ENCODE measurements at places on chromosomes 5 and 9.

GRCh38 chr5:90142541-90142940 lies 267.0 kb downstream of the CETN3 start:
- DNase-seq, result no peak

- DNase-seq, result no peak
Observed at GRCh38 chr5:31585895-31586270, 53.0 kb upstream of the PDZD2 start.

DNA sequence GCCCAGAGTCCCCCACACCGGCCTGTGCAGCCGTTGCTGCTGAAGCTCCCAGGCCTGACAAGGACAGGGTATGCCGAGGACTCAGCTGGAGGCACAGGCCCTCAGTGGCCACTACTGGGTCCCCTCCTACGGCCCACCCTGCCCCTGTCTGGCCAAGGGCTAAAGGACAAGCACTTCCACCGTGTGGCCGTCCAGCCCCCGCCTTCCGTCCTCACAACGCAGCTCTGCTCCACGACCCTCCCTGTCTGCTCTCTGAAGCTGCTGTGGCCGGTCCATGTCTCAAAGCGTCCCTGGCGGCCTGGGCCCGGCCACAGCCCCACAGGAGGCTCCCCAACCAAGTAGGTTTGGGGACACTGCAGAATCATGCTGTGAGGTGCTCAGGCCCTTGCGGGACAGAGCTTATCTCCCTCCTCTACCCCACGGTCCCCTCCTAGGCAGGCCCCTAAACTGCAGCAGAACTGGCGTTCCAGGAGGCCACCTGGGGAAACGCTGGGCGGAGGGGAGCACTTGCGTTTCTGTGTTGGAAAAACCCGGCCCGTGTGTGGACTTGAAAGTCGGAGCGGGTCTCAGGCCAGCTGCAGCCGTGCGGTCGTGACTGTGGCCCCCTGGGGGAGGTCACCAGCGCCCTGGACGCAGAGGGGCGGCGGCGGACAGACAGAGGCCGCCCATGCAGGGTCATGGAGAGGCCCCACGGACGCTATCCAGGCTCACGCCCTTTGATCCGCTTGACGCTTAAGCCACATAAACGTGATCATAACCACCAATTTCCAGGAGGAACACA lies 45.6 kb downstream of the NKD2 start:
- no peak for DNase-seq

DNA sequence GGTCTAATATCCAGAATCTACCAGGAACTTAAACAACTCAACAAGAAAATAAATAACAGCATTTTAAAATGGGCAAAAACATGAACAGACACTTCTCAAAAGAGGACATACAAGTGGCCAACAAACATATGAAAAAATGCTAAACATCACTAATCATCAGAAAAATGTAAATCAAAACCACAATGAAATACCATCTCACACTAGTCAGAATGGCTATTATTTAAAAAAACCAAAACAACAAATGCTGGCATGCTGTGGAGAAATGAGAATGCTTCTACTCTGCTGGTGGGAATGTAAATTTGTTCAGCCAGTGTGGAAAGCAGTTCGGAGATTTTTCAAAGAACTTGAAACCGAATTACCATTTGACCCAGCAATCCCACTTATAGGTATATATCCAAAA lies 63.1 kb downstream of the ADAMTS6 start:
- no peak for DNase-seq

DNA sequence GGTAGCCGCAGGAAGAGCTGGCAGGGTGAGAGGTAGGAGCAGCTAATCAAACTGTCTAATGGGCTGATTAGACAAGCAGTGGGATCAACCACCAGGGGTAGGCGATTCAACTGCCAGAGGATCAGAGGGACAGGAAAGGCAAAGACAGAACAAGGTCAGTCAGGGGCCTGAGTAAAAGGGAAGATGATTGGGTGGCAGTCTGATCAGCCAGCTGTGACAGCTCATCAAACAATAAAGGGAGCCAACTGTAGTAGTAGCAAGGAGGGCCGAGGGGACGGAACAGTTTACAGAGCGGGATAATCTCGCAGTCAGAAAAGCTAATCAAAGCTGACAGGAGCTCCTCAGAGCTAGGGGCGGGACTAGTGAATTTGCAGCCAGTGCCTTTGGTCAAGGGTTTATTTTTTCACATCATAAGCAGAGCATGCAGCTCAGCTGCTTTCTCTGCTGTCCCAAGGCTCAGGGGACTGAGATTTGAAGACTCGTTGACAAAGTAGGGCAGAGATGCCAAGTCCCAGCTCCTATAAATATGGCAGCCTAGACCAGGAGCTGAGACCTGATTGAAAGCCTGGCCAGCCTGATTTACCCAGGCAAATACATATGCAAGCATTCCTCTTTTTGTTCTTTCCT lies 418.2 kb downstream of the GABRG2 start:
- no peak for DNase-seq

DNA sequence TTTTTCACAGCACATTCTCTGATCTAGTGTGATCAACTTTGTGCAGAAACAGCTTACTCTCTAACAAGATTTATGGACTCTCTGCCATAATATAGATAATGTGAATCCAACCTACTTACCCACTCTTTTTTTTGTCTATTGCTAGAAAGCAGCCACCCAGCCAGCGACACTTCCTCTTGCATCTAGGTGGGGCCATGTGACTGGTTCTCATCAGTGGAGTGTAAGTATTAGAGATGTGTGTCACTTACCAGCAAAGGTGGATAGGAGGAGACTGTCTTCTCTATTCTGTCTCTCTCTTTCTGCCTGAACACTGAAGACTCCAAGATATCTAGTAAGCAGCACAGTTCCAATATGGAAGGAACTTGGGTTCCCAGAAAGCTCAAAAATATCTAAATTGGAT lies 174.8 kb downstream of the MCTP1 start:
- no peak for DNase-seq

DNA sequence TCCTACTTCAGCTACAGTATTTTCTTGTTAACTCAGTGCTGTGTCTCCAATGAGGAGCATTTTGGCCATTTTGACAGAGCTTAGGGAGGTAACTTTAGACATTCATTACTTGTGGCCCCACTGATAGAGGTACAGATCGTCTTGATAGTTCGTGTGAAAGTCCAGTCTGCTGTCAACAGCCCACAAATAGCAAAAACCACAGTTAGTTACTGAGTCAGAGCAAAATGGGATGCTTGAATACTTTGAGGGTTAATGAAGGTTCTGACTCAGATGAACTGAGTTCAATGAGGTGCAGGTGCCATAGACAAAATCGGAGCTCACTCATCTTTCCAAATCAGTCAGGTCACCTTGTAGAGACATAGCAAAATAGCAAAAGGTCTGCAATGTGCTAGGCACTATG lies 163.1 kb upstream of the TLE4 start:
- DNase-seq, result no peak

- no peak for DNase-seq
Observed at GRCh38 chr9:77719321-77719720, 71.2 kb upstream of the GNA14 start.

- DNase-seq, result no peak
Observed at GRCh38 chr9:4985386-4986266, 554 bp downstream of the JAK2 start.

- no peak for DNase-seq
Observed at GRCh38 chr5:115241881-115242642, 20.6 kb downstream of the PGGT1B start.

All from GM13977 (cell line).